WTC11 (cell line): ENCODE measurements at places on chromosomes 2 and 18. TPM values are rescaled to one million over a fixed set of nuclear protein-coding genes. Genes with fewer than 3 reads are reported as not detected.

DNA sequence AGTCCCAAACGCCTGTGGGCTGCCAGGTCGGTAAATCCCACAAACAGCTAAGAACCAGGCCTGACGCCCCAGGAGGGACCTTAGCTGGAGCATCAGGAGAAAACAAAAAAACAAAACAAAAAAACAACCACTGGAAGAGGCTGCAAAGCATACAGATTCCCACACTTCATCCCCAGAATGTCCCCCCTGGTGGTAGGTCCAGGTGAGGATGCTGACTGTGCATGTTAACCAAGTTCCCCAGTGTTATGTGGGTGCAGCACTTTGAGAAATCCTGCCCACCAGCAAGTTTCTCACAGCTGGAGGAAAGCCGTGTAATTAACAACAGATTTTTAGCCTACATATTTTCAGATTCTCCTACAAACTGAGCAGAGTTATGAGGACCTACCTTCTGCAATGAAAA lies 15.1 kb downstream of the ST3GAL5 start:
- peak; percentile 38 for DNase-seq

- DNase-seq = no peak
Observed at GRCh38 chr18:5073026-5073944, 123.8 kb downstream of the AKAIN1 start.

DNA sequence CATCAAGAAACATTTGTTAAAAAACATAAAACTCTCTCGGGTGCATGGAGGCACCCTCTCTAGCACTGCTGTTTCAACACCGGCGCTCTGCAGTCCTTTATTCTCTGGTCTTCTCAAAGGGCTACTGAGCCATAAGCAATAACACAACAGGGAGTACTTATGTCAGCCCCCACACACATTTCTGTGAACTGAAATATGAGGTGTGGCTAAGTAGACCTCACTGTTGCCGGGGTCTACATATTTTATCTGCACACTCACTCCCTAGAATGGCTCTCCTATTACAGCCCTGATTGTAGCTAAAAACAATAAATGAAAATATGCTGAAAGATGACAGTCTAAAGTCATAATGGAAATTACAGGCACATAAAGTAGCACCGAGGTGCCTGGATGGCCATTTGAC lies 235.1 kb downstream of the GRB14 start:
- DNase-seq = no peak

GRCh38 chr2:226536410-226536809 lies 263.2 kb downstream of the IRS1 start:
- no peak for DNase-seq

DNA sequence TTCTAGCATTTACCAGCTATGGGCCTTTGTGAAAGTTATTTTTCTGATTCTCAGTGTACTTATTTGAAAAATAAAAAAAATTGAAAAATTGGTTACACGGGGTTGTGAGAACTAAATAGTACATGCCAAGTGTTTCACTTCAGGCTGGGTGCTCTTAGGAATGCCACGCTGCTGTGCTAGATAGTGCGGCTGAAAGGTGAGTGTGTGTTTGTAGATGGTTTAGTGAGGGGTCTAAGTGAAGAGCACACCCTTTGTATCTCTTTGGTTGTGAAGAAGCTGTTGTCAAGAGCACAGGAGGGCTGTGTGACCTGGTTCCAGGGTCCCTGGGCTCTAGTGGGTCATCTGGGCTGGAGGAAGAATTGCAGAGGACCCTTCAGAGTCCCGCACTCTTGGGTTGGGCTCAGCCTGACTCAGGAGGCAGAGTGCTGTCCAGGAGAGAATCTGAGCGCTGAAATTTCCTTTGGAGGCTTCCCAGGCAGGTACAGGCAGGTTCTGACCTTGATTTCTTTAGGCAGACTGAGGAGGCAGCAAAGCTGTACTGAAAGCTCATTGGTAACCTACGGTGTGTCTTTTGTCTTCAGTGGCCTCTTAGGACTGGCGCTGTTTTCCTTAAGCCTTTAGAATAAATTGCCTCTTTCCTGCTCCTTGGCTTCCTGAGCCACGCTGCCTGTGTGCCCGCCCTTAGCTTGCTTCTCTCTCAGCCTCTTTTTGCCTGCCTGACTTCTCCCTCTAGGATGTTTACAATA lies 44.4 kb downstream of the MAP4K4 start:
- DNase-seq = peak; percentile 27

- DNase-seq = no peak
Observed at GRCh38 chr2:119483395-119483753, 40.9 kb downstream of the SCTR start.

DNA sequence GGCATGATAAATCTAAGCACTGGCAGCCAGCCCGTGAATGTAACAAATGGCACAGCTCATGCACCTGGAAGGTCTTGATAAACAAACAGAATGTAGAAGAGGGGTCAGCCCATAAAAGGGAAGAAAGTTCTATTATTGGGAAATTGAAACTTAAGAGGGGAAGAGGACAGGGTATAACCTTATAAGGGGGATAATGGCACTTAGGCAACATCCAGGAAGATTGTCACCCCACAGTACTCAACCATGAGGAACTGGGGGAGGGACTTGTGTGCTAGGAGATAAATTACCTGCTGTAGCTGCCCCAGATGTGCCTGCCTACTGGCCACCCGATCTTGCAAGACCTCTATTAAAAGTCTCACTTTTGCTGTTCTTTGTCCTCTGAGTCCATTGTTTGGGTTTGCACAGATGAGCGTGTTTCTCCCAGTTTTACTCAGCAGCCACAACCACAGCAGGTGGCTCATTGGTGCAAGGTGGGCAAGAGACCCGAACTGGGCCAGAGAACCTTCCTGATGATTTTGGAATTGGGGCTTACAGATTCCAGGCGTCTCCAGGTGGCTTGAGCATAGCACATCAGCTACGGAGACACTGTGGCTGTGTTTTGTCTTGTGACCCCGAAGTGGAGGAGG lies 79.0 kb upstream of the TAF1B start:
- DNase-seq = no peak

DNA sequence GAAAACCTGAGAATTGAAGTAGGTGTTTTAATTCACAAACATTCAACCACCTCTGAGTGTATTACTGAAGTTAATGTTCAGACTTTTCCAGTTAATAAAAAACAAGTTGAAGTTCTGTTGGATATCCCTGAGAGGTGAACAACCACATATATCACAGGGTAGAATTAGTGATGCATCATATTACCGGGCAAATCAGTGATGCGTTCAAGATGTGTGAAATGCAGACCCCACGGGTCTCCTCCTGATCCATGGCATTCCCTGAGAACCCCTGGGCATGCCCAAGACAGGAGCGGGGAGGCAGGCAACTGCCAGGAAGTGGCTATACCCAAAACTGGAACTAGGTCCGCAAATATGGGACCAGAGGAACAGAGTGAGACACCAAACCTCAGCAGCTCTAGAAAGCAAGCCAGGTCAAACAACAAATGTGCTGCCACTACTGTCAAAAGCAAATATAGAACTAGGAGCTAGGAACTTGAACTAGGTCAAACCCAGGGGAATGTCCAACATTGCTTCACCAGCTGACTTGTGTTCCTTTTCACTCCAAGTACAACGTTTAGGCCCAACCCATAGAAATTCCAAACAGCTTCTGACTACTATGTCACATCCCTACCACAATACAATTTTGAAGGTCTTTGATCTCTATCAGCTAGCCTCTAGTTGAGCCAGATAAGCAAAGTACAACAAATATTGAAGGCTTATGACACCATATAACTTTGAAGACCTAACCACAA lies 20.2 kb downstream of the PSTPIP2 start:
- no peak for DNase-seq

DNA sequence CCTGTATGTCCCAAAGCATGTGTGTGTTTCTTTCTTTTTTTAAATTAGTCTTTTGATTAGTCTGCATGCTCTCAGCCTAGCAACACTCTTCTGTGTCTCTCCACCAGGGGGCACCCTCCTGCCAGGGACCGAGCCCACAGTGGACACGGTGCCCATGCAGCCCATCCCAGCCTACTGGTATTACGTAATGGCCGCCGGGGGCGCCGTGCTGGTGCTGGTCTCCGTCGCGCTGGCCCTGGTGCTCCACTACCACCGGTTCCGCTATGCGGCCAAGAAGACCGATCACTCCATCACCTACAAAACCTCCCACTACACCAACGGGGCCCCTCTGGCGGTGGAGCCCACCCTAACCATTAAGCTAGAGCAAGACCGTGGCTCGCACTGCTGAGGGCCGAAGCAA lies 93.8 kb downstream of the NRP2 start:
- DNase-seq = peak; percentile 95

DNA sequence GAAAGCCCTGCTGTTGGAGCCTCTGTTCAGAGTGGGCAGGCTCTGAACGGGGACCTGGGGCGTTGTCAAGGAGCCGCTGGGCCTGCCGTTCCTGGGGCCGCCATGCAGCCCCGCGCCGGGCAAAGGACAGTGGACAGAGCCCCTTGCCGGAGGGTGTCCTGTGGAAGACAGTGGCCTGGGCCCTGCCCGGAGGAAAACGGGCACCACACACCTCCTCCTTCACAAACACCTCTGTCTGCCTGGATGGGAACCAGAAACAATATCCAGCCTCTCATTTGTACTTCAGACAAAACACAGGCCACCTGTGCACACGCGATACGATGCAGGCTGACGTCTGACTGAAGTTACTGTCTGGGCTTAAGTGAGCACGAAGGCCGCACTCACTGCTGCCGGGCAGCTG lies 233.7 kb downstream of the TWIST2 start:
- DNase-seq = no peak

DNA sequence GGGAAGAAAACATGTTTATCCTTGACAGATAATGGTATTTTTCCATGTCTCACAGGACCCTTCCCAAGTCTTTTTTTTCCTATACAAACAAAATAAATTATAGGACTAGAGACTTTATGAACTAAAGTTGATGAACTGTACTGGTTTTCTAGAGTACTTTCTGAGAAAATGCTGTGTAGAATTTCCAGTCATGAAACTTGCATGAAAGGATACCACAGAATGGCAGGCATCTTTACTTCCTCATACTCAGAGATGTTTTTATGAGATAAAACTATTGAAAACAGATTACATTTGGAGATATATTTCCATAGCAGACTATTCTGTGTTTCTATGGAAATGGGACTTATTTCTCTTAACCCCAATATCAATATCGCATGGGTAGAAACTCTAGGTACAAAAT lies 403.5 kb downstream of the PARD3B start:
- DNase-seq = no peak

DNA sequence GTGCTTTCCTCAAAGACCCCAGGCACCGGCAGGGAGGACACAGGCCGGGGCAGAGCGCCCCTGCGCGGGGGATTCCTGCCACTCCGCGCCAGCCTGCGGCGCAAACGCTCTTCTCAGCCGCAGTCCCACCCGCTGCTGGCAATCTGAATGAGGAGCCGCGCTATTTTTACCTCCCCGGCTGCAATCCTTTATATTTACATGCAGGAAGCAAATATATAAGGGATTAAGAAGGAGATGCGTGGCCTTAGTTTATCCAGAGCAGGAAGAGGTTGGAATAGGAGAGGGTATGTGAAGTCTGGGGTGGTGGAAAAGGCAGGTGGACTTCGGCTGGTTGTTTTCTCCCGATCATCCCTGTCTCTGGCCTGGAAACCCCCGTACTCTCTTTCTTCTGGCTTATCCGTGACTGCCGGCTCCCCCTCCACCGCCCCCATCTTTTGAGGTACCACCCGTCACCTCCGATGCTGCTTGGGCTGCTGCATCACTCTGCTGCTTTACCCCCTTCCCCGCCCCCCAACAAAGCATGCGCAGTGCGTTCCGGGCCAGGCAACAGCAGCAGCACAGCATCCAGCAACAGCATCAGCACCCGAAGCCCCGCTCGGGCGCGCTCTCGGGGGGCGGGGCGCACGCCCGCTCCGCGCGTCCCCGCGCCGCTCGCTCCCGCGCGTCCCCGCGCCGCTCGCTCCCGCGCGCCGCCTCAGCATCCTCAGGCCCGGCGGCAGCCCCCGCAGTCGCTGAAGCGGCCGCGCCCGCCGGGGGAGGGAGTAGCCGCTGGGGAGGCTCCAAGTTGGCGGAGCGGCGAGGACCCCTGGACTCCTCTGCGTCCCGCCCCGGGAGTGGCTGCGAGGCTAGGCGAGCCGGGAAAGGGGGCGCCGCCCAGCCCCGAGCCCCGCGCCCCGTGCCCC lies at the start of gene ADAM23:
Gene ADAM23, plus strand, starts transcription at position 700 of the 902 bp plus-strand sequence. CDS start 335 bp downstream, outside the sequence.
- DNase-seq = peak; percentile 78

- no peak for DNase-seq
Observed at GRCh38 chr18:54381640-54382039, 23.9 kb downstream of the C18orf54 start.

DNA sequence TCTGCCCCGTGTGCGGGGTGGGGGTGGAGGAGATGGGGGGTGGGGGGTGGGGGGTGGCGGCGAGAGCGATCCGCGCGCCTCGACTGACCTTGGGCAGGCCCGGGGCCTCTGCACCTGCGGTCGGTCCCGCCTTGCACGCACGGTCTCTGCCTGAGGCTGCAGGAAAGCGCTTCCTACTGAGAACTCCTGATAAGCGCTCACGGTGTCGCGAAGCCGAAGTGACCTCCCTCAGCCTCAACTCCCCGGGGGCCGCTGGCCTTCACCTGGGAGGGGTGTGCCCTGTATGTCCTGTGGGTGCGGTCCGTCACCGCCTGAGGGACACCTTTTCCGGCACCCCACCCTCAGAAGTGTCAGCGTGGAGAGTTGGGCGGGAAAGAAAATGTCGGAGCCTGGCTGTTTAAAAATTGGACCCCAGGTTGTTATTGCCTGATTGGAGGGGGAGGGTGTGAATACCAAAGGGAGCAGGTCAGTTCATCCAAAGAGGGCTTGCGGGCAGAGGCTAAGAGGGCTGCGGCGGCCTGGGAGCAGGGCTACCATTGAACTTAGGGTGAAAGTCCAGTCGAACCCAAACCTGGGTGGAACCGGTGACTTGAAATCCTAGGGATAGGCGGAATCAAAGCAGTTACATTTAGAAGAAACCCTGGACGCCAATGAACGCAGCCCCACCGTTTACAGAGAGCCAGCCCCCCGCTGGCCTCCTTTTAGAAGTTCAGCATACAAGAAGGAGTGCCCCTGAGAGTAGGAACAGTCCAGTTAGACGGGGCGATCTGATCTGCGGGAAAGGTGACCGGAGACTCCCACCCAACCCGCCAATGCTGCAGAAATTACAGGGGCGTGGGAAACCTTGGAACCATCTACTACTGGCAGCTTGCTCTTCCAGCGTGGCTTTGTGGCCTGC lies 1.2 kb downstream of the MAL start:
- DNase-seq = peak; percentile 50

- no peak for DNase-seq
Observed at GRCh38 chr2:187942876-187943275, 348.8 kb upstream of the GULP1 start.

The CRYGC gene
- total RNA-seq = not detected in 3 replicates

The UCN gene
- total RNA-seq = 0.68 to 1.2 TPM (median 0.71 TPM) in 3 replicates

The OTOS gene
- not detected in 3 replicates for total RNA-seq

The HOXD4 gene
- total RNA-seq = not detected in 3 replicates

The HOXD13 gene
- not detected in 3 replicates for total RNA-seq

The SPEG gene
- 55.3 to 62.7 TPM (median 57.8 TPM) in 3 replicates for total RNA-seq

The NEU2 gene
- total RNA-seq = not detected in 3 replicates

The IL1RN gene
- total RNA-seq = not detected in 3 replicates

The FIGN gene
- 19.4 to 23.8 TPM (median 23.1 TPM) in 3 replicates for total RNA-seq

The CIB4 gene
- total RNA-seq = not detected in 3 replicates

The SLC20A1 gene
- 59.9 to 64.4 TPM (median 60.1 TPM) in 3 replicates for total RNA-seq

The G6PC2 gene
- not detected in 3 replicates for total RNA-seq

The COLEC12 gene
- 0.39 to 0.55 TPM (median 0.48 TPM) in 3 replicates for total RNA-seq

The TEKT4 gene
- 0.18 TPM in 1 of 3 replicates, not detected in the others for total RNA-seq
